ENCODE measurements at places on chromosomes 3 and 15.

DNA sequence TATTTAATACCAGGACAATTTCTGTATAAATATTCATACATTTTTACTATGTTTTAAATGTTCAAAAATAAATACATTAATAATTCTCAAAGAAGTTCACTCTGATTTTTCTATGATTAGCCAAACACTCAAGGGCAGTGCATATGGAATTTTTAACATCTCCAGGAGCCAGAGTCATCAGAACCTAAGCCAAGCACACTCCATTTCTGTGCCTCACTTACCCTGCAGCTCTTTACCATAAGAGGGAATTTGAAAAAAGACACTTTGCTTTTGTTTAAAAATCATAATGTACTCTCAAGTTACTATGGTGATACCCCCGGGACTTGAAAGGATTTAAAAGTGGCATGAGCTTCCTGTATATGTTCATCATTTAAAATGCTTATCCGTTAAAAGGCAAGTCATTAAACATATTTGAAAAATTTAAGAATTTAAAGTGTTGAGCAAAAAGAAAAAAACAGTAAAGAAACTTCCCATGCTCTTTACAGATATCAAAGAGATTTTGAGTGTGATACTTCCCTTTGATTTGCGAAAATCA, 747.4 kb upstream of the NECTIN3 start:
- DNase-seq = no peak

- DNase-seq = no peak
Observed at GRCh38 chr3:110686701-110687100, 384.9 kb upstream of the NECTIN3 start.

DNA sequence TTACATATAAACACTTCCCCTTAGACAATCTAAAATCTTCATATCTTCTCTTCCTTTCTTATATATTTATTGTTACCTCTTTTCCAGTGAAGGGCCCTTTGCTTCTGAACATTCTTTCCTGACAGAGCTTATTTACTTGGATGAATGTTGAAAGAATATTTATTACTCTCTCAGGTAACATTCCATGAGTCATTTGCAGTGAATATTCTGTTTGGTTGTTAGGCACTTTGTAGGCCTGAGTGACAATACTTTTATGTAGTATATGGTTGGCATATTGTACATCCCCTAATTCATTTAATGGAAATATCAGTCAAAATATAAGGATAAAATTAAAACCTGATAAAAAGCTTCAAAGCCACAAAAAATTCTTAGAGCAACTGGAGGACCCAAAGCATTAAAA, 260.9 kb upstream of the KCNMB2 start:
- DNase-seq = no peak

DNA sequence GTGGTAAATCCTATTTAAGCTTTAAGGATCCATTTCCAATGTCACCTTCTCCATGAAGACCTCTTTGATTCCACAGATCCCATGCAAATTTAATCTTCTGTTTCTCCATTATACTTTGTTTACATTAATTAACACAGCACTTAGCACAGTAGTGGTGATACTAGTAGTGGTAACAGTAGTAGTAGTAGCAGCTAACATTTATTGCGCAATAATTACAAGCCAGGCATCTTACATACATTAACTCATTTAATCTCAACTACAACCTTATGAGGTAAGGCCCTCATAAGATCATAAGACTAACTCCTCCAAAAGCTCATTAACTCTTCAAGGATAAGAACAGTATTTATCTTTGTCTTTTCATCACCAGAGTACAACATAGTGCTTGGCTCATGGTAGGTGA, 54.8 kb upstream of the FSIP1 start:
- DNase-seq = no peak

DNA sequence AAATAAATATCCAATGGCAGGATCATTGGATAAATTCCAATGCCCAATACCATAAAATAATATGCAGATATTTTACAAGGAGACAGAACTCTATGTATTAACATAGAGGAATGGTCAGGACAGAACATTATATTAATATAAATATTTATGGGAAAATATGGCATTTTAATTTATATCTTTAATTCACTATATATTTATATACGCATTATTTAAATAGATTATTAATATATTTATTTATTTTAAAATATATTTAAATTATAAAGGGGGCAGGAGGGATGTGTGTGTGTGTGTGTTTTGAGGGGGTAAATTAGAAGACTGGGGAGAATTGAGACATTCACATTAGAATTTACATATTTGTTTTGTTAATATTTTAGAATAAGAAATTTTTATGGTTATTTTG, 31.6 kb upstream of the CNTN3 start:
- no peak for DNase-seq

DNA sequence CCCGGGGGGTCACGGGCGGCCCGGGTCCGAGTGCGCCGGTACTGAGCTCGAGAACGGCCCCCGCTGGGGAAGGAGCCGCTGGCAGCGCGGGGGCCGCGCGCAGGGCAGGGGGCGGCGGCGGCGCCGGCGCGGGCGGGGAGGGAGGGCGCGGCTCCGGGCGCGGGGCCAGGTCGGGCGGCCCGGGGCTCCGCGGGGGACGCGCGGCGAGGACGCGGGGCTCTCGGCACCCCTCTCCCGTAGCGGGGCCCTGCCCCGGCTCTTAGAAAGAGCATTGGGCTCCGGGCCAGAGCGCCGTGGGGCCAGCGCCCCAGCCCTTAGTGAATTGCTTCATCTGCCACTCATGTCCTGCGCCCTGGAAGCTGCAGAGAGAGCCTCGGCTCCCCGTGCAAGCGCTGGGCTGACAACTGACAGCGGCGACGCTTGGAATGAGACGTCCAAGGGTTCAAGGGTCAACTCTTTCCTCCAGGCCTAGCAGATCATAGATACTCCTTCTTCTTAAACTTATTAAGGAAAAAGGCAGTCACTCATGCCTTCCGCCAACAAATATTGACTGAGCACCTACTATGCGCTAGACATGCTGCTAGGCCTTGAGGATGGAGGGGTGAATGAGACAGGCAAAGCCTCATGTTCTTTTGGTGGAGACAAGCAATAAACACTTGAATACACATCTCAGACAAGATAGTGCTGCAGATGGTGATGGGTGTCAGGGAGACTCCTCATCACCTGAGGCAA, 140.8 kb downstream of the SMAD6 start:
- DNase-seq = peak; percentile 72

- DNase-seq = no peak
Observed at GRCh38 chr15:69462030-69462492, 9.4 kb downstream of the RPLP1 start.

- no peak for DNase-seq
Observed at GRCh38 chr15:35567392-35567791, 21.4 kb upstream of the DPH6 start.

DNA sequence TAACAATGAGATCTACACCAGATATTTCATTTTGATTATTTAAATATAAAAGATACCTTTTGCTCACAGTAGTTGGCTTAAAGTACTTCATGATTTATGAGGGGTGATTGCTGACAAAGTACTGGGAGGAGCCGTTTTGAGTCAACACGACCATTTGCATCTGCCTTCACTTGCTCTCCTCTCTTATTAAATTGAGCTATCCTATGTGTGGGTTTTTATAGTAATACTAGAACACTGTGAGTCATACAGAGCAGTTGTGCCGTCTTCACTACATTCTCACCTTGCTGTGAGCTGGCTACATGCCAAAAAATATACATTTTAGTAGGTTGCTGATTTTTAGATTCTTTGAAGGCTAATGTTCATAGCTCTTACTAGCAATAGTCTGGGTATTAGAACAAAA, 161.2 kb downstream of the ALCAM start:
- DNase-seq = no peak

- peak; percentile 51 for DNase-seq
Observed at GRCh38 chr15:44296625-44297524, 8.4 kb downstream of the GOLM2 start.

GRCh38 chr3:127396473-127396872, 108.6 kb upstream of the PRR20G start:
- DNase-seq = no peak

- DNase-seq = no peak
Observed at GRCh38 chr3:40169983-40170382, 139.5 kb upstream of the EIF1B start.

DNA sequence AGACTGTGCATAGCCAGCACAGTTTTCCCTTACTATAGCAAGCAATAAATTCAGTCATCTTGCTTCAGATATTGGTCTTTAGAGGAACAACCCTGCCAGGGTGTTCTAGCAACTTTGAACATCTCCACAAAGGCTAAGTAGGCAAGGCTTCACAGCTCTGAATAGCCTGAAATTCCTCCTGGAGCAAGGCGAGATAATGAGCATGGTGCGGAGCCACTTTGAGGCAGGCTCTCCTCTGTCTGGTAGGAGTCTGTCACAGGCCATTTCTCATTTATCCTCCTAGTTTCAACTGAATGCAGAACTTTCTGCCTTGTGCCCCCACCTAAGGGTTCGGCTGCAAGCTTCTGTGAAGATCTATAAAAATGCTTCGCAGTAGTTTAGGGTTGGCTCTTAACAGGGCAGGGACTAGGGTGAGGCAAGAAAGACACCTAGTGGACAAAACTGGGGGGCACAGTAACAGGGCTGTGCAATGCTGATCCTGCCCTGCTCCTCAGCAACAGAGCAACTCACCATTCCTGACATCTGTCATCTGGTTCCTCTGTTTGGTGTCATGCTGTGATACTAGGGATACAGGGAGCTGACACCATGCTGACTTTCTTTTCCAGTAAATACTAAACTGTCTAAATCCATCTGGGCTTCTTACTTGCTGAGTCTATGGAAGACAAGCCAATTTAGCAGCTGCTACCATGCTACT, 16.6 kb upstream of the EHHADH start:
- DNase-seq = peak; percentile 71

- no peak for DNase-seq
Observed at GRCh38 chr3:141311170-141311495, 57.2 kb upstream of the ZBTB38 start.

- no peak for DNase-seq
Observed at GRCh38 chr3:62183087-62183486, 190.3 kb downstream of the FEZF2 start.

DNA sequence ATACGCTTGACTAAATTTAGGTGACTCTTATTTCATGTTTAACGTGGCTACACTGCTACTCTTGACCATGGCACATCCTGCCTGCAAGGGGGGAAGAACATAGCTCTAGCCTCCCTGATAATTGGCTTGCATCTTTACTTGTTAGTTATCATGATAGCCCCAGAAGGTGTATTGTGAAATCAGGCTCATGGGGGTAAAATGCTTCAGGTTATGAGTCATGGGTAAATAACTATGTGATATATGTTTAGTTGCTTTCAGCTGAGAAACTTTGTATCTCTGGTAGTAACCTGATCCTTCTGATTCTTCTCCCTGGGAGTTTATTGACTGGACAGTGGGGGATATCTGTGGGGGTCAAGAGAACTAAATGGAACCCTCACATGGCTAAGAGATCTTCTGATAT, 660.8 kb upstream of the UBE2E2 start:
- DNase-seq = no peak

- no peak for DNase-seq
Observed at GRCh38 chr3:52536112-52536368, 365 bp upstream of the UQCC5 start.

DNA sequence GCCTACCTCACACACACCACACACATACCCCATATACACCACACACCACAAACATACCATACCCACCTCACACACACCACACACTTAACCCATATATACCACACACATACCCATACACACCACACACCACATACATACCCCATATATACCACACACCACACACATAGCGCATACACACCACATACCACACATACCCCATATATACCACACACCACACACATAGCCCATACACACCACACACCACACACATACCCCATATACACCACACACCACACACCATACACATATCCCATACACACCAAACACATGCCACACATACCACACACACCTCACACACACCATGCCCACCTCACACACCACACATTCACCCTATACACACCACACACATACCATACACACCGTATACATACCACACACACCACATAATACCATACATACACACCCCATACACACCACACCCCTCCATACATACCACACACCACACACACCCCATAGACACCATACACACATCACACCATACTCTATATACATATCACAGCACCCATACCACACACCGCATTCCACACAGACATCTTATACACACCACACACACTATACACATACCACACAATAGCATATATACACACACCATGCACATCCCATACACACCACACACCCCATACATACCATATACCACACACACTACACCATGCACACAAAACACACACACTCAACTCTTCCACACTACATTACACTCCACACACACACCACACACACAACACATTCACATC, 29.5 kb downstream of the APBA2 start:
- DNase-seq = no peak

- DNase-seq = peak; percentile 94
Observed at GRCh38 chr3:113745756-113746547, at the start of gene NAA50. TSS of gene NAA50 (minus strand) at chr3:113746249. CDS start at chr3:113745949, 300 bp downstream.

DNA sequence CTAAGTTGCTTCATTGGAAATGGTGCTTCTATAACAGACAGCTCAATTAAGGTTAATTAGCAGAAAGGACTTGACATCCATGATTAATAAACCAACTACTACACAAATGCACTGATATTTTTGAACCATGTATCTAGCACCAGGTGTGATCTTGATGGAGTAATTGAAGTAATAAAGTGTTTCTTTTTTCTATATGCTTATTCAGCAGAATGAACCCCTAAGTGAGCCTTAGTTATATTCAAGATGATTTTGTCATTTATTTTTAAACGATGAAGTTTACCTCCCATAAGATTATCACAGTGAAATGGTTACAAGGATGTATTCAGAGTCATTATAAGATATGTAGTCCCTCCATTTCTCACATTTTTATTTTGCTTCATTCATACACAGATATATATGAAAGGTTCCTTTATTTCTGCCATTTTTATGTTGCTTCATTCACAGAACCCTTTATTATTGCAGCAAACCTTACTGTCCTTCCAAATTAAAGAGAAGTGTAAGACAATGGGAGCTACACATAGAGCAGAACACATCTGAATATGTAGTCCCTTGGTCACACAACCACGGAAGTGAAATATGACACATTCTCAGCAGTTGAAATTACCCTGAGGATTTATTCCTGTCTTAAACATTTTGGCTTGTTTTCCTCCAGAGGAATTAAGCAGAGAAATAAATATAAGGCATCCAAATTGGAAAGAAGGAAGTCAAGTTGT, 295.0 kb downstream of the RAP2B start:
- no peak for DNase-seq

GRCh38 chr15:24956111-24956838, 1.5 kb downstream of the SNRPN start:
- peak; percentile 79 for DNase-seq

DNA sequence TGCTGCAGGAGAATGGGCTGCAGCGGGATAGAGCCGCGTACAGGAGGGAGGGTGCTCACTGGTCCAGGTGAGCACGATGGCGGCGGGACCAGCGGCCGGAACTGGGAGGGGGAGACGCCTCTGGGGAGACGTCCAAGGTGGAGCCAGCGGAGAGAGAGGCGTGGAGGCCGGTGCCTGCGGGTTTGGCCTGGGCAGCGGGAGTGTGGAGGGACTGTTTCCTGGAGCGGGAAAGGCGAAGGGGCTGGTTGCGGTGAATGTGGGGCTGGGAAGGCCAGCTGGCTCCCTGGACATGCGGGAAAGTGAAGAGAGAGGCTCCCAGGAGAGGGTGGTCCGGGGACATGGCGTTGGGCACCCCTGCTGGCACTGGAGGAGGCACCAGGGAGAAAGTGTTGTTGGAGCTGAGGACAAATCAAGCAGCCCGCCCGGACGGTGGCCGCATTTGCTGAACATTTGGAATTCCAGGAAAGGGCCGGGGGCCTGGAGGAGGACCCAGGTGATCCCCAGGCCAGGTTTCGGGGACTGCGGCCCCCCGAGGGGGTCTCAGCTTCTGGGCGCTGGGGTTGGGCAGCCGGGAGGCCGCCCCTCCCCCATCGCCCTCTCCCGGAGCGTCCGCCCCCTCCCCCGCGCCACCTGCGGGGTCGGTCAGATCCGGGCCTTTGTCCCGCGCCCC, 34.3 kb downstream of the DNAJB8 start:
- no peak for DNase-seq
